Effector memory CD8-positive, alpha-beta T cell (primary cell): ENCODE measurements at places on chromosomes 7 and 10.

- DNase-seq = no peak
- no peak overlapping the region for H3K27ac ChIP-seq
- H3K36me3 ChIP-seq = peaks cover 6% of the 10 kb centered on the region
These were observed 95.5 kb upstream of the RNF32 start for GRCh38 chr7:156544919-156545715.

DNA sequence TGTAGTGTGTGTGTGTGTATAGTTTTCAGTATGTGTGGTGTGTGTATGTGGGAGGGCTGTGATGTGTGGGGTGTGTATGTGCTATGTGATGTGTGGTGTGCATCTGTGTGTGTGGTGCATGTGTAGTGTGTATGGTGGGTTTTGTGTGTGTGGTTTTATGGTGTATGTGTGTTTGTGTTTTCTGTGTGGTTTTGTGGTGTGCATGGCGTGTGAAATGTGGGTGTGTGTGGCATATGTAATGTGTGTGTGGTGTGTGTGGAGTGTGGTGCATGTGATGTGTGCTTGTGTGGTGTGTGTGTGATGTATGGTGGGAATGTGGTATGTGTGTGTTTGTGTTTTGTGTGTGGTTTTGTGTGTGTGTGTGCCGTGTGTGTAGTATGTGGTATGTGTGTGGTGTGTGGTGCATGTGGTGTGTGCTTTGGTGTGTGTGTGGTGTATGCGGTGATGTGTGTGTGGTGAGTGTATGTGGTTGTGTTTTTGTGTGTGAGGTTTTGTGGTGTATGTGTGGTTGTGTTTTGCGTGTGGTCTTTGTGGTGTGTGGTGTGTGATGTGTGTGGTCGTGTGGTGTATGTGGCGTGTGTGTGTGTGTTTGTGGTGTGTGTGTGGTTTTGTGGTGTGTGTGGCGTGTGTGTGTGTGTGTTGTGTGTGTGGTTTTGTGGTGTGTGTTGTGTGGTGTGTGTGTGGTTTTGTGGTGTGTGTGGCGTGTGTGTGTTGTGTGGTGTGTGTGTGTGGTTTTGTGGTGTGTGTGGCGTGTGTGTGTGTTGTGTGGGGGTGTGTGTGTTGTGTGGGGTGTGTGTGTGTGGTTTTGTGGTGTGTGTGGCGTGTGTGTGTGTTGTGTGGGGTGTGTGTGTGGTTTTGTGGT, 18.0 kb upstream of the PPP2R2D start:
- H3K4me1 ChIP-seq = peaks cover 3% of the 10 kb centered on the region
- no peaks in the 10 kb centered on the region for H3K27me3 ChIP-seq
- DNase-seq = no peak
- H3K36me3 ChIP-seq = no peaks in the 10 kb centered on the region
- no peak overlapping the region for H3K4me3 ChIP-seq

GRCh38 chr10:1360011-1360557, 303.9 kb downstream of the WDR37 start:
- H3K27ac ChIP-seq = no peak overlapping the region
- no peaks in the 10 kb centered on the region for H3K4me1 ChIP-seq
- peaks cover 32% of the 10 kb centered on the region for H3K27me3 ChIP-seq

DNA sequence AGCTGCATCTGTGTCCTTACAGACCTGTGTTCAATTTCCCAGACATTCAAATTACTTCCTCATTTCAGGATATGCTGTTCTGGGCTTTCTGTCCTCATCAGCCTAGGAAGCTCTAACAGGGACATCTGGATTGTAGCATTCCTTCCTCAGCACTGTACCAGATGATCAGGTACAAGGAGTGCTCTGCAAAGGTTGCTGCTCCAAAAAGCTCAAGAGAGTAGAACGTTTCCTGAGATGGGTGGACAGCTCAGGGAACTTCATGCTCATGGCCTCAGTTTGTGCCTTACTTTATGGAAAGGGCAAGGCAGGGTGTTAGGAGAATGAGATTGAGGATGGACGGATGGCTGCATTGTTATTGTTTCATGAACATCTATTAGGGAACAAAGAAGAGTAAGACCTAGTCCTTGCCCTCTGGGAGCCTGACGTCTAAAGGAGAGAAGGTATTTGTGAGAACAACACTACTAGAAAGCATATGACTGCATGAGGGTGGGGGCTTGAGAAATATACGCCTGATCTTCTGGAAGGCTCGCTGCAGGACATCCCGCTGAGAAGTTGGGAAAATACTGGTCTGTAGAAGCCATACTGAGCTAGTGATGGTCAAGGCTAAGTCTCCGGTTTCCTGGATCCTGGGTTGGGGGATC, 10.5 kb upstream of the ZNF212 start:
- H3K4me3 ChIP-seq = no peak overlapping the region
- no peak overlapping the region for H3K27ac ChIP-seq
- H3K36me3 ChIP-seq = no peaks in the 10 kb centered on the region
- no peak for DNase-seq
- peaks cover 12% of the 10 kb centered on the region for H3K27me3 ChIP-seq
- no peaks in the 10 kb centered on the region for H3K4me1 ChIP-seq

DNA sequence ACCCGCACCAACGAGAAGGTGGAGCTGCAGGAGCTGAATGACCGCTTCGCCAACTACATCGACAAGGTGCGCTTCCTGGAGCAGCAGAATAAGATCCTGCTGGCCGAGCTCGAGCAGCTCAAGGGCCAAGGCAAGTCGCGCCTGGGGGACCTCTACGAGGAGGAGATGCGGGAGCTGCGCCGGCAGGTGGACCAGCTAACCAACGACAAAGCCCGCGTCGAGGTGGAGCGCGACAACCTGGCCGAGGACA, 1.6 kb downstream of the VIM start:
- H3K4me1 ChIP-seq = peaks cover 45% of the 10 kb centered on the region
- DNase-seq = no peak
- peak overlapping the region; percentile 93 for H3K4me3 ChIP-seq
- peaks cover 84% of the 10 kb centered on the region for H3K36me3 ChIP-seq
- no peaks in the 10 kb centered on the region for H3K27me3 ChIP-seq

DNA sequence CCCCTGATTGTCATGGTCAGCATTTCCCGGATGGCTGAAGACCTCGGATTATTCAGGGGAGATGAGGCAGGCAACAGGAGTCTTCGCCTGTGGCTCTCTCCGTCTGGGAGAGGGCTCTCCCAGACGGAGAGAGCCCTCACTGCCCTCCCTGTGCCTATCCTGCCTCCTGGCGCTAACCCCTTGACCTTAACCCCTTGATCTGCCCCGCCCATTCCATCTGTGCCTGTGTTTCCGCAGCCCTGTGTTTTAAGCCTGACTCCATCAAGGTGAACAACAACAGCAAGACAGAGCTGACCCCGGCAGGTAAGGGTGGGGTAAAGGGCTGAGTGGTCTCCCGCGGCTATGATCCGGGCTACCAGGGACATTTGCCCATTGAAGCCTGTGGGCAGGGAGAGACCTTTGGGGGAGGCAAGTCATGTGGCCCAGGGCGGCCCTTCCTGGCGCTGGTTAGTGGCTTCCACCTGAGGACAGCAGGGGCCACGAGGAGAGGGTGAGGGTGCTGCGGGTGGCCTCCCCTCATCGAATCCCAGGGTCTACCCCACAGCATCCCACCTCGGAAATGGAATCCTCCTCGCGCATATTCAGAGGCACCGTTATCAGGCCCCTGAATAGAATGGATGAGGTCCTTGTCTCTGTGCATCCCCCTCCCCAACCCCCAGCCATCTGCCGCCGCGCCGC, 4.2 kb upstream of the MUC12 start:
- H3K4me1 ChIP-seq = peaks cover 15% of the 10 kb centered on the region
- H3K36me3 ChIP-seq = peaks cover 3% of the 10 kb centered on the region
- peaks cover 76% of the 10 kb centered on the region for H3K27me3 ChIP-seq
- no peak overlapping the region for H3K27ac ChIP-seq

- peaks cover 22% of the 10 kb centered on the region for H3K27me3 ChIP-seq
- H3K4me1 ChIP-seq = peaks cover 41% of the 10 kb centered on the region
- no peak for DNase-seq
- H3K27ac ChIP-seq = peak overlapping the region; percentile 61
These were observed 468 bp upstream of the IRF5 start for GRCh38 chr7:128937271-128937646.

- H3K27me3 ChIP-seq = no peaks in the 10 kb centered on the region
- no peaks in the 10 kb centered on the region for H3K36me3 ChIP-seq
- no peak overlapping the region for H3K27ac ChIP-seq
- H3K4me1 ChIP-seq = peaks cover 5% of the 10 kb centered on the region
- H3K4me3 ChIP-seq = no peak overlapping the region
These were observed 30.5 kb upstream of the XPNPEP1 start for GRCh38 chr10:109953766-109954165.

DNA sequence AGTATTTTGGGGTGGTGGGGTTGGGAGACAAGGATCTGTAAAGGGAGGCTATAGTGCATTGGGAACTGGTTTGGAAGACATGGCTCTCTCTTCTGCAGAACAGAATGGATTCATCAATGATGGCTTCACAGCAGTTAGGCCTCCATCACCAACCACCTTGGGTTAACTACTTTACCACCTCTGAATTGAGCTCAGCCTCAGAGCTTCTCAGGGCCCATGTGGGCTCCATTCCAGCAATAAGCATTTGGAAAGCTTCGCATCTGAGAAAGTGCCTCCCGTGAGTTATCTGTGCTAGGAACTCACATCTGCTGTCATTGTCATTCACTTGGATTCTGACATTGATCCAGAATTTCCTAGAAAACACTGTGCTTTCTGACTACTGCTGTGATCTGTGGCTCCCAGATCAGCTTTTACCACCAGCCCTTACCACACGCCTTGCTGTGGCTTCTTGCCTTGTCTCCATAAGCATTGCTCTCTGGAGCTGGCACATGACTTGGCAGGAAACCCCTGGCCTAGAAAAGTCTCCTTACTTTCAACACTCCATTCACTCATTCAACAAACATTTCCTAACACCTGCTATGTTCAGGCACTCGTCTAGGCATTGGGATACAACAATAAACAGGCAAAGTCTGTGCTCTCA, 70.7 kb upstream of the ADO start:
- no peak for DNase-seq
- no peaks in the 10 kb centered on the region for H3K27me3 ChIP-seq
- peaks cover 2% of the 10 kb centered on the region for H3K36me3 ChIP-seq

- no peak overlapping the region for H3K4me3 ChIP-seq
- peak overlapping the region; percentile 55 for H3K27ac ChIP-seq
- peak; percentile 16 for DNase-seq
- peaks cover 31% of the 10 kb centered on the region for H3K4me1 ChIP-seq
These were observed 163.8 kb downstream of the ELMO1 start for GRCh38 chr7:37284805-37285231.

DNA sequence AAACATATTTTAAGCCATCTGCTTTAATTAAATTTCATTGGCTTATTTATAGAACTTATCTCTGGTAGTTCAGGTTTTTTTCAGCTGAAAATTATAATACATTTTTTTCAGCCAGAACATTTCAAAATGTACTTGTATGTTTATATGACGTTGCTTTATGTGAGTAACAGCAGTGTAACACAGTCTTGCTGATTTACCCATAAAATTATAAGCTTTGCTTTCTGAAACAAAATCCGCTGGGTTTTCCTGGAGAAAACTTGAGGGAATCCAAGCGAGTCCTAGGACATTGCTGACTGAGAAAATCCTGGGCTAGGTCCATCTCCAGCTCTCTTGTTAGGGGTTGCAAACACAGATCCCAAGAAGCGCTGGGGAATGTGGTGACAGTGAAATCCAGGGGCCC, 112.2 kb upstream of the GATA3 start:
- H3K27ac ChIP-seq = no peak overlapping the region
- H3K36me3 ChIP-seq = no peaks in the 10 kb centered on the region
- DNase-seq = no peak
- H3K27me3 ChIP-seq = no peaks in the 10 kb centered on the region
- no peak overlapping the region for H3K4me3 ChIP-seq

DNA sequence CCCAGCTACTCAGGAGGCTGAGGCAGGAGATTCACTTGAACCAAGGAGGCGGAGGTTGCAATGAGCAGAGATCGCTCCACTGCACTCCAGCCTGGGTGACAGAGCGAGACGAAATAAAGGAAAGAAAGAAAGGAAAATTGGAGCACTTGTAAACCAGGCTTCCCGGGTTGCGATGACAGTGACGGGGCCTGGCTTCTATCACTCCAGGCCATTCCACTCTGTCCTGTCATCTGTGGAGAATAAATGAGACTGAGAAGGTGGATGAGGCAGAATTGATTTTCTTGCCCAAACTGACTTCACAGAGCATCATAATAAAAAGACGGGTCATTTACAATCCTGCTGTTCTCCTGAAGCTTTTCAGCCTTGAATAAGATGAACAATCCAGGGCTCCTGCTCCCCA, 12.1 kb upstream of the KPNA7 start:
- no peak for DNase-seq
- H3K27ac ChIP-seq = no peak overlapping the region
- peaks cover 28% of the 10 kb centered on the region for H3K27me3 ChIP-seq
- H3K4me3 ChIP-seq = no peak overlapping the region

- peak overlapping the region; percentile 68 for H3K4me3 ChIP-seq
- H3K4me1 ChIP-seq = peaks cover 31% of the 10 kb centered on the region
- no peak for DNase-seq
- no peaks in the 10 kb centered on the region for H3K36me3 ChIP-seq
- H3K27ac ChIP-seq = peak overlapping the region; percentile 96
- no peaks in the 10 kb centered on the region for H3K27me3 ChIP-seq
These were observed 81.8 kb upstream of the SFMBT2 start for GRCh38 chr10:7492660-7493046.

DNA sequence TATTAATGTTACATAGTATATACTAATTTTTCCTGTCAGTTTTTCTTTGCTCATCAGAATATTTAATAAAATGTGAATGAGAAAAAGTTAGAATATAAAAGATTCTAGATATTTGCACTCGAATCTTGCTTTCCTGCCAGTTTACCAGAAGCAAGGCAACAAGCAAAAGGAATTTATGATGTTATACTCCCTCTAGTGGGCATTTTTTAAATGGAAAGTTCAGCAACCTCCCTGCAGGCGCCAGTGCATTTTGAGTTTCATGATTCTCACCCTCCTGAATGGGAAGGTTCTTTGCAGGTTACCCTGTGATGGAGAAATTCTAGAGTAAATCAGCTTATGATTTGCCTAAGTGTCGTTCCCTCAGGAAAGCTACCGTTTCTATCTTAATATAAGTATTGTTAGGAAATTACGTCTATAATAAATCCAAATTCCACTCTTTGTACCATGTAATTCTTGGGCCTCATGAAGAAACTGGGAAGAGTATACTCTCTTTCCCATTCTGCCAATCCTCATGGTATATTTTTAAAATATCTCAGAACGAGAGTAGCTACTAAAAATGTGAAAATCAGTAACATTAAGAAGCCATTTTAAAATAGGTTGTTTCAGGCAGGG, 350.0 kb downstream of the CRPPA start:
- no peak overlapping the region for H3K27ac ChIP-seq
- H3K36me3 ChIP-seq = no peaks in the 10 kb centered on the region
- no peak overlapping the region for H3K4me3 ChIP-seq

- no peaks in the 10 kb centered on the region for H3K36me3 ChIP-seq
- H3K27ac ChIP-seq = no peak overlapping the region
- H3K4me3 ChIP-seq = no peak overlapping the region
- peaks cover 50% of the 10 kb centered on the region for H3K27me3 ChIP-seq
- no peaks in the 10 kb centered on the region for H3K4me1 ChIP-seq
- no peak for DNase-seq
These were observed 93.1 kb upstream of the HABP2 start for GRCh38 chr10:113459626-113460280.

- no peak for DNase-seq
- no peak overlapping the region for H3K4me3 ChIP-seq
- no peaks in the 10 kb centered on the region for H3K36me3 ChIP-seq
- H3K27me3 ChIP-seq = no peaks in the 10 kb centered on the region
- H3K4me1 ChIP-seq = no peaks in the 10 kb centered on the region
These were observed 156.3 kb upstream of the SEMA3C start for GRCh38 chr7:81075150-81075549.
